ENCODE measurements at places on chromosomes 2 and 18. TPM values are rescaled to one million over a fixed set of nuclear protein-coding genes. Genes with fewer than 3 reads are reported as not detected.

SEMA4C gene
- total RNA-seq: 62.4 TPM

AGXT gene
- total RNA-seq: 0.25 TPM

CAB39 gene
- 59.8 TPM for total RNA-seq

TGOLN2 gene
- total RNA-seq: 101 TPM

NLRC4 gene
- not detected for total RNA-seq

CHRNG gene
- total RNA-seq: not detected

RNF25 gene
- 27.3 TPM for total RNA-seq

LIMS2 gene
- 2.3 TPM for total RNA-seq

ANO7 gene
- 1.9 TPM for total RNA-seq

FAM237A gene
- not detected for total RNA-seq

MAIP1 gene
- 29.5 TPM for total RNA-seq

AFF3 gene
- 16.0 TPM for total RNA-seq

ACVR1C gene
- total RNA-seq: 0.13 TPM

C2orf72 gene
- total RNA-seq: 0.63 TPM

PSMD1 gene
- total RNA-seq: 77.2 TPM

CCBE1 gene
- total RNA-seq: 1.1 TPM

SEPTIN10 gene
- total RNA-seq: 45.7 TPM

IL36A gene
- not detected for total RNA-seq

SPC25 gene
- total RNA-seq: 2.0 TPM

POTEC gene
- total RNA-seq: not detected

ANKRD30B gene
- total RNA-seq: 0.08 TPM

FTCDNL1 gene
- total RNA-seq: 1.3 TPM

CCDC148 gene
- 1.0 TPM for total RNA-seq

All from kidney epithelial cell (primary cell).